GM19239 (cell line): ENCODE measurements at places on chromosomes 5 and 9.

GRCh38 chr5:171865471-171865870 lies 79.9 kb downstream of the SMIM23 start:
- DNase-seq, result no peak

DNA sequence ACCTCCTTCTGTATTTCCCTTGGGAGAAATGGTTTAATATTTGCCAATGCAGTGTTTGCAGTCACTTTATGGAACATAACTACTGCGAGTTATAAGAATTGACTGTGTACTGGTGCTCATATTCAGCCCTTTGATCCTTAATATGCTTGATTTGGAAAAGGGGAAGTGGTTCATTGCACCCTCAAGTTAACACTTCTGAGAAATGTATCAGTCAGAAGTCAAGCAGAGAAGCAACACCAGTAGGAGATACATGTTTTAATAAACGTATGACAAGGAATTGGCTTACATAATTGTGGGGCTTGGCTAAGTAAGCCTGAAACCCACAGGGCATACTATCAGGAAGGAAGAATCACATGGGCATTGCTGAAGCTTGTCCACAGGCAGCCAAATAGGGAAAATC lies 131.0 kb upstream of the SPRY4 start:
- no peak for DNase-seq

DNA sequence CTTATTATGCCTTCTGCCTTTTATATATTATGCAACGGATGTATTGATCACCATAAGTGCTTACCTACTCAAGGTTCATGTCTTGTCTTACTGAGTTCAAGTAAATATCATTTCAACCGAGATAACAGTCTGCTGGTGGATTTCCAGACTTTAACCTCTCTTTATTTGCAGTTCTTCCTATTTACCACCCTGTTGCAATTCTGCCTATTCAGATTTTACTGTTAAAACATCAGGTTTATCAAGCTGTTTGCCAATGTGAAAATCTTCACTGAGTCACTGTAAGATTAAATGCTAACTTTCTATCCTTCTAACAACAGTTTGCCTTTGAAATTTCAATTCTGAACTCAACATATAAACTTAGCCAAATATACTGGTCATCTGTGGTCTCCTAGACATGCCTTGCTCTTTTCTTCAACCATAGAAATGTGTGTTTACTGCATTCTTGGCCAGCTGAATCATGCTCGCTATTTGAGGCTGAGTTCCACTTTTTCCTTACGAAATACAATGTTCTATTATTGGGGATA lies 471.7 kb upstream of the RORB start:
- no peak for DNase-seq

- no peak for DNase-seq
Observed at GRCh38 chr5:58022055-58022454, 437.8 kb downstream of the PLK2 start.

DNA sequence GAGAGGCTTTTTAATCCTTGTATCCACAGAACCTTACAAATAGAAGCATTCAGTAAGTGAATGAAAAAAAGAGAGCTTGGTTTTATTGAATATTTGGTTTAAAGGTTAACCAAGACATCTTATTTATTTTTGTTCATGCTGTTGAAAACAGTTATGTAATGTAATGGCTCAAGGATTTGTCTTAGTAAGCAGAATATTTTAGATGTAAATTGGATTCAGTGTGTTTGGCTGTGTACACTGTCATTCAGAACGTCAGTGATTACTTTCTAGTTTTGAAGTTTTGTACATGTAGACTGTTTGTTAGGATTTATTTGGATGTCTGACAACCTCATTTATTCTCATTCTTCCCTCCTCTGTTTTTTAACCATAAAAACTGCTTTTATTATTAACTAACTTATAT lies 31.3 kb downstream of the KCNN2 start:
- DNase-seq, result no peak

DNA sequence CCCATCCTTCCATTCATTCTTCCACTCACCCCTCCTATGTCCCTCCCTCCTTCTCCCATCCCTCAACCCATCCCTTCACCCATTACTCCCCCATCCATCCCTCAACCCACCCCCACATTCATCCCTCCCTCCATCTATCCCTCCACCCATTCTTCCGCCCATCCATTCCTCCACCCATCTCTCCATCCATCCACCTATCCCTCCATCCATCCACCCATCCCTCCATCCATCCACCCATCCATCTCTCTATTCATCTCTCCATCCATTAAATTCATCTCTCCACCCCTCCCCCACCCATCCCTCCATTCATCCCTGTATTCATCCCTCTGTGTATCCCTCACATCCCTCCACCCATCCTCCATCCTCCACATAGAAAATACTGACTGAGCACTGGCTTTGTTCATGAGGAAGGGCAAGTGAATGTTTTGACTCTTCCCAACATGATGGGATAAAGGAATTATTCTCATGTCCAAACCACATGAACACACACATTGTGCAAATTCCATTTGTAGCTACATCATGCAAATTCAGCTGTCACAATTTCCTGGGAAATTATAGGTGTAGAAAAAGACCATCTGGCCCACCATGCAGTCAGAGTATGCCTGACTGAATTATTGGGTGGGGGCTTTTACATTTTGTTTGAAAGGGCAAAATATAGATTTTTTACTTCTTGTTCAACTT lies 6.9 kb upstream of the VAV2 start:
- no peak for DNase-seq

DNA sequence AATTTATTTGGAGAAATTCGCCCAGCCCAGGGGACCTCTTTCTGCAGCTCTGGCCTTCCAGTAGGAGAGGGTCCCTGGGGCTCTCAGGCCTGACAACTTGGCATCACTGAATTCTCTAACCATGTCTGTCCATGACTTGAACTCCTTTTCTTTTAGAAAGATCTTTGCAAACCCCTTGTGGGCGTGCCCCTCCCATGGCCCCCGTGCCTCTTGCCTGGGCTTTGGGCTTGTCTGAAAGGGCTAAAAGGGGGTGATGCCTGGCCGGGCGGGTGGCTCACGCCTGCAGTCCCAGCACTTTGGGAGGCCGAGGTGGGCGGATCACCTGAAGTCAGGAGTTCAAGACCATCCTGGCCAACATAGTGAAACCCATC lies 3.2 kb upstream of the SQSTM1 start:
- DNase-seq, result no peak

DNA sequence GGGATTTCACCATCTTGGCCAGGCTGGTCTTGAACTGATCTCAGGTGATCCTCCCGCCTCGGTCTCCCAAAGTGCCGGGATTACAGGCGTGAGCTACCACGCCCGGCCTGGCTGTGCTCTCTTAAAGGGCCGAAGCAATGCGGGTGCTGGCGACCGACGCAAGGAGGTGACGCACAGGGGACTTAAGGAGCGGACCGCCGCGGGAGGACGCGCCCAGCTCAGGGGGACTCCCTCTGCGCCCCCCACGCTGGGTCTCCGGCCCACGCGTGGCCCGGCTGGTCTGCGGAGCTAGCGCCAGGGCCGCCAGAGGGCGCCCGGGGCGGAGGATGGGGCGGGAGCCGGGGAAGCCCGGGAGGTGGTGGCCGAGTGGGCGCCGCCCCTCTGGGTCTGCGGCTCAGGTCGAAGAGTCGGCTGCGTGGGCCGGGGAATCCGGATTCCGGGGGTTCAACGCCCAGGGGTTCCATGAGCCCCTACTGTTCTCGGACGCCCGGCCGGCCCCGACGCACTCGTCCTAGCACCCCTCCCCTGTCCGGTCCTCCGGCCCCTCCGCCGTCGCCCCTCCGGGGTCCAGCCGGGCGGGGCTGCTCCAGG lies 502 bp upstream of the CERCAM start:
- DNase-seq, result peak; percentile 93

DNA sequence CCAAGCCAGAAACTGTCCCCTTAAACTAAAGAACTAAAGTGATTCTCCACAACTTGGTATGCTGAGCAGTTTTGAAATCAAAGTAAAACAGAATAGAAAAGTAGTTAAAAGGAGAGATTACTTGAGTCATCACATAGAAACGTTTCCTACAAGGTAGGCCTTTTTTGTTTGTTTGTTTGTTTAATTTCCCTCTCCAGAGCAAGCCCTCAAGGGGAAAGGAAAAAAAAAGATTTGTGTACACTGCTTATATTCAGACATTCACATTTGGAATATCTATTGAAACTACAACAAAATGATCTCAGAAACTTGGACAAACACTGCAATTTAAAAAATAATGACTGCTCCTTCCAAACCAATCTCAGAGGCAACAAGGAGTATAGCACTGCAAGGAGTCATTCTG lies 304.7 kb upstream of the NREP start:
- DNase-seq, result no peak

GRCh38 chr5:58462154-58462553 lies 2.3 kb upstream of the PLK2 start:
- no peak for DNase-seq

DNA sequence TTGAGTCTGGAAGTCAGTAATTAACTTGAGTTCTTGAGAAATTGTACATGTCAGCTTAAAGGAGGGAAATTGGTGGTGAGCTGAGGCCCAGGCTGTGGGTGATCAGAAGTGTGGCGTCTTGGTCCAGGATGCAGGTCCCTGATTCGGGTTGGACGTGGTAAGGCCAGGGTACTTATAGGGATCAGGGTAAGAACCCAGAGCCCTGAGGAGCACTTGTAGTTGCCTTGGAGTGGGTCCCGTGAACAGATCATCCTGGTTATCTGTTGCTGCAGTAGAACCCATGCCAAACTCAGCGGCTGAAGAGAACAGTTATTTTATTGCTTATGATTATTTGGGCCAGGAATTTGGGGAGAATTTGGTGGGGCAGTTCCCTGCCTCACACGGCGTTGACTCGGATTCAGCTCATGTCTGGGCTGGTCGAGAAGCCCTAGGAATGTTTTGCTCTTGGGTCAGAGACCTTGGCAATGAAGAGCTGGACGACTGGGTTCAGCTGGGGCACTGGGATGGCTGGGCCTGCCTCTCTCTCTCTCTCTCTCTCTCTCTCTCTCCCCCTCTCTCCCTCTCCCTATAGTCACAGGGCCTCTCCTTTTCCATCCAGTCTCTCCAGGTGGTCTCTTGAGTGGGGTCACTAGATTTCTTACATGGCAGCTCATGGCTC lies 73.1 kb downstream of the PDZD2 start:
- no peak for DNase-seq

DNA sequence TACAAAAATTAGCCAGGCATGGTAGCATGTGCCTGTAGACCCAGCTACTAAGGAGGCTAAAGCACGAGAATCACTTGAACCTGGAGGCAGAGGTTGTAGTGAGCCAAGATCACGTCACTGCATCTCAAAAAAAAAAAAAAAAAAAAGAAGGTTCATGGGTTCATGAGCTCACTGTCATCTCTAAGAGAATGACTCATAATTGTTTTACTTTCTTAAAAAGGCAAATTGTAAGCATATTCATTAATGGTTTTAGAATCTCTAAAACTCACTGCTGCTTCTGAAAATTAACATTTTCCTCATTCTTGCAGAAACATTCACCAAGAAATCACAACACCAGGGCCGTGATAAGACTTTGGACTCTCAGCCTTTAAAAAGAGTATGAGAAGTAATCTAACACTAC lies 103.6 kb downstream of the GNA14 start:
- DNase-seq, result no peak

DNA sequence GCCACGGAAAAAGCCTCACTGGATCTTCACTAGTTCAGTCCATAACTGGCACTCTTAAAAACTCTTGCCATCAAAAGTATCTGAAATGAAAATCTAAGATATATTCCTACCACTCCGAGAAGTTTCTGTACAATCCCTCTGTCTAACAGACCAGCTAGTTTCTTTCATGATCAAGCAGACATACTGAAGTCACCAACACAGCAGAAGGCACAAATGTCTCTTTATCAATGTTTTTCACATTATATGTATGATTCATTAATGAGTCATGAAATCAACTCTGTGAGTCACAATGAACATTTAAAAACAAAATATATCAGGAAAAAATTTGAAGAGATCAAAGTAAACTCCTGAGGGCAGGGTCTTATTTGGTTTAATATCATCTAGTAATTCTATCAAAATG lies 50.8 kb downstream of the F2R start:
- DNase-seq, result no peak

GRCh38 chr5:102782217-102782872 lies 27.2 kb downstream of the PAM start:
- DNase-seq, result no peak

DNA sequence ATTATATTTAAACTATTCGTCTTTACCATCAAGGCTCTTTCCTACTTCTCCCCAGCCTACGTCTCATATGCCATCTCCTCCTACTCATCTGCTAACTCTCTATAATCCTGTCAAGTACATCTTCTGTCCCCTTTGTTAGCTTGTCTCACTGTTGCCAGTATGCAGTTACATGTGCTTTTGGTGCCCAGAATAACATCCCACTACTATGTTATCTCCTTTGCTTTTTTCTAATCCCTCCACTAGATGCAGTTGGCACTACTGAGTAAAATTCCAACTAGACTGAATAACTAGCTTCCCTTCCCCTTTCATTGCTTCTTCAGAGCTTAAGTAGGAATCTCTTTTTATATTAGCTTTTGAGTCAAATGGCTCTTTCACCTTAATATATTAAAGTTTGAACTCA lies 3.0 kb upstream of the ARRDC3 start:
- no peak for DNase-seq

- no peak for DNase-seq
Observed at GRCh38 chr5:37370550-37370863, 399 bp downstream of the NUP155 start.
